Cerebellar nuclear complex (tissue), 1 donor: ENCODE measurements at places on chromosomes 2 and 18.

GRCh38 chr2:225894236-225894980 is 494.9 kb downstream of the NYAP2 start:
- no peak for DNase-seq

GRCh38 chr2:224927011-224927410 is 115.3 kb downstream of the DOCK10 start:
- DNase-seq: no peak

DNA sequence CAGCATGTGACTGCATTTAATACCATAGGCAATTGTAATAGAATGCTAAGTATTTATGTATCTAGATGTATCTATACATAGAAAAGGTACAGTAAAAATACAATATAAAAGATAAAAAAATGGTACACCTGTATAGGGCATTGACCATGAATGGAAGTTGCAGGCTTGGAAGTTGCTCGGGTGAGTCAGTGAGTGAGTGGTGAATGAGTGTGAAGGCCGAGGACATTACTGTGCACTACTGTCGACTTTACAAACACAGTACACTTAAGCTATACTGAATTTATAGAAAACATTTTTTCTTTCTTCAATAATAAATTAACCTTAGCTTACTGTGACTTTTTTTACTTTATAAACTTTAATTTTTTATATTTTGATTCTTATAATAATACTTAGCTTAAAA is 8.9 kb downstream of the DIS3L2 start:
- no peak for DNase-seq

DNA sequence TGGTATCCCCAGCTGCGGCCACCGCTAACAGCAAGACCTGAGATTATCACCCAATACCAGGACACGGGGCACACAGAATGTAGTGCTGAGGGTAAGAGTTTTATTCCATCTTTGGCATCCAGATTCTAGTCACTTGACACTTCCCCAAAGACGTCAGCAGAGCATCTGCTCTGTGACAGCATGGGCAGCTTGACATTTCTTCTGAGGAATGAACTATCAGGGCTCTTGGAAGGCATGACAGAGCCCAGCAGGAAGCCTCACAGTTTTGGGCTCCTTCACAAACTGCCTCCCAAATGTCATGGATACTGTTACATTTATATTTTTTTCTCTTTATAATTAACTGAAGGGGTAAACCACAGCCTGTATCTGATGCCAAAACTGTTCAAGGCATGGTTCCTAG is 1010.7 kb downstream of the TDRD15 start:
- DNase-seq: no peak

DNA sequence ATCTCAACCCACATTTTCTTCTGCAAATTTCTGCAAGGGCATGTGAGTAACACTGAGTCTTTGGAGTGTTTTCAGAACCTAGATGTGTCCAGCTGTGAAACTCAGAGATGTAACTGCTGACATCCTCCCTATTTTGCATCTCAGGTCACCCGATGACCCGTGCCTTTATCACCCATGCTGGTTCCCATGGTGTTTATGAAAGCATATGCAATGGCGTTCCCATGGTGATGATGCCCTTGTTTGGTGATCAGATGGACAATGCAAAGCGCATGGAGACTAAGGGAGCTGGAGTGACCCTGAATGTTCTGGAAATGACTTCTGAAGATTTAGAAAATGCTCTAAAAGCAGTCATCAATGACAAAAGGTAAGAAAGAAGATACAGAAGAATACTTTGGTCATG is 8.0 kb downstream of the UGT1A1 start:
- DNase-seq: no peak

DNA sequence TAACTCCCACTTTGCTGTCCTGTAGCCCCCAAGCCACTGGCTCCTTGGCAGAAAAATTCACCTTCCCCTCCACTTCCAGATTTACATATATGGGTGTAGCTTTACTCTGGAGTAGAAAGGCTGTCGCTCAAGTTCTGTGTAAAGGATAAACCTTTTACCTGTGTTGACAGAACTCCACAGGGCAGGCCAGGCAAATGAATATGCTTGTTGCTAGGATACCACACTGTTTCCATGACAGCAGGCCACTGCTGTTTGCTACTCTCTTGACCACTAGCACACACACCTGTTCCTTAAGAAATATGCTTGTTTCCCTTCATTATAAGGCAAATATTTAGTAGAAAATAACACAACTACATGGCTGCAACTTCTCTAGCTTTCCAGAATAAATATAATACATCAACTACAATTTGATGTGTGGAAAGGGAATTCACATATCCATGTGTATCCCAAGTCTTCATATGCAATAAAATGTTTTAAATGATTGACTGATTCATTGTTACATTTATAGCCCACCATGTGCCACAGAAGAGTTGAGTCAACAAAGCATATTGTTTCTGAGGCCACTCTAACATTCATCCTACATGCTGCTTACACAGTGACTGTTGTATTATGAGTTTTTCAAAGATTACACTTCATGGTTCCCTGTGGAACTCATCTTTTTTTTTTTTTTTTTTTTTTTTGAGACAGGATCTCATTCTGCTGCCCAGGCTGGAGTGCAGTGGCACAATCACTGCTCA is 56.2 kb upstream of the ROCK1 start:
- DNase-seq: no peak
